ENCODE measurements at places on chromosomes 6 and 20.
A peak's percentile ranks its signal among the peaks of the same experiment; 100 is the strongest.

- DNase-seq, result no peak
Observed at GRCh38 chr6:158536891-158537798, 22.7 kb upstream of the TMEM181 start.

- no peak for DNase-seq
Observed at GRCh38 chr20:38454556-38455473, 17.8 kb upstream of the RALGAPB start.

- no peak for DNase-seq
Observed at GRCh38 chr20:13213335-13213734, 7.7 kb upstream of the ISM1 start.

DNA sequence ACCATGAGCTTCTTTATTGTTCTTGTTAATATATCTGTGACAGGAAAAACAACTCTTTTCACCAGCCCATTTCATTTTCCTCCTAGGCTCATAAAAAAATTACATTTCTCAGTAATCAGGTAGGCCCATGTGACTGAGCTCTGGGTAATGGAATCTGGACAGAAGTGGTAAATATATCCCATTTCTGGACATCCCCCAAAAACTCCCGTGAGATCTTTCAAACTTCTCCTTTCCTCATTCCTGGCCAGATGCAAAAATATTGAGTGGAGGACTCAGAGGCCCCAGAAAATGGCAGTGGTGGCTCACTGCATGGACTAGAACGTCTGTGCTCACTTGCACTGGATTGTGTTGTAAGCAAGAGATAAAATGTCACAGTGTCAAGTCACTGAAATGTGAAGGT, 3.8 kb upstream of the CHD6 start:
- no peak for DNase-seq

- DNase-seq, result no peak
Observed at GRCh38 chr6:169960521-169960885, 209.1 kb downstream of the ERMARD start.

GRCh38 chr20:17635332-17636244, 46.5 kb downstream of the RRBP1 start:
- DNase-seq, result no peak

DNA sequence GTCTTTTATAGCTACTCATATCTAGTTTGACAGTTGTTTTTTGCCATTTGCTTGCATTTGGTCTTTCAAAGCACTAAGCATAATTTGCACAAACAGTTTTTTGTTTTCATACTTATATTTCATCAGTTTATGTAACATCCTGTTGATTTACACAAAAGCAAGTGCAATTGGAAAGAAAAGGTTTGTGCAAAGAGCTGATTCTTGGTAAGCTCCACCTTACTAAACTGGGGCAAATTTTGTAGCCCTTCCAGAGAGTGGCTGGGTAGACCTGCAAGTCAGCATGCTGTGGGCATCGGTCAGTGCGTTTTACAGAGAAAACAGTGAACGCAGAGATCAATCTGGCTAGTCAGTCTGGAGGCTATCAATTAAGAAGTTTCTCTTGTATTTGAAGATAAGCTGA, 34.5 kb downstream of the TXLNB start:
- DNase-seq, result no peak

DNA sequence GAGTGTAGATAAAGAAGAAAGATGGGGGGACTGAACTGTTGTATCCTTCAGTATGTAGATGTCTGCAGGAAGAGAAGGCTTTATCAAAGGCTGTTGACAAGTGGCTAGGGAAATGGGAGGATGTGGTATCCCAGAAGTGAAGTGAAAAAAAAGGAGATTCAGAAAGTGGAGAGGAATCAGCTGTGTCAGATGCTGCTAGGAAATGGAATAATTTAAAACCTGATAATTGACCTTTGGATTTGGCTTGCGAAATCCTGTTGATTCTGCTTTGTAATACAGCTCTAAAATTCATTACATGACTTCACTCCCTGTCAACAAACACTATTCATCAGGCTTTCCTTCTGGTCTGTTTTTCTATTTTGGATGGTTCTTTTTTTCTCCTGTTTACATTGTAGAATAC, 41.7 kb downstream of the PHF3 start:
- no peak for DNase-seq

GRCh38 chr20:25532015-25532751, 53.1 kb downstream of the NINL start:
- DNase-seq, result peak; percentile 73

- peak; percentile 77 for DNase-seq
Observed at GRCh38 chr20:36754656-36755222, 8.8 kb upstream of the NDRG3 start.

GRCh38 chr6:968791-969190, 275.9 kb upstream of the EXOC2 start:
- no peak for DNase-seq

- no peak for DNase-seq
Observed at GRCh38 chr20:54123587-54124180, 50.1 kb downstream of the CYP24A1 start.

DNA sequence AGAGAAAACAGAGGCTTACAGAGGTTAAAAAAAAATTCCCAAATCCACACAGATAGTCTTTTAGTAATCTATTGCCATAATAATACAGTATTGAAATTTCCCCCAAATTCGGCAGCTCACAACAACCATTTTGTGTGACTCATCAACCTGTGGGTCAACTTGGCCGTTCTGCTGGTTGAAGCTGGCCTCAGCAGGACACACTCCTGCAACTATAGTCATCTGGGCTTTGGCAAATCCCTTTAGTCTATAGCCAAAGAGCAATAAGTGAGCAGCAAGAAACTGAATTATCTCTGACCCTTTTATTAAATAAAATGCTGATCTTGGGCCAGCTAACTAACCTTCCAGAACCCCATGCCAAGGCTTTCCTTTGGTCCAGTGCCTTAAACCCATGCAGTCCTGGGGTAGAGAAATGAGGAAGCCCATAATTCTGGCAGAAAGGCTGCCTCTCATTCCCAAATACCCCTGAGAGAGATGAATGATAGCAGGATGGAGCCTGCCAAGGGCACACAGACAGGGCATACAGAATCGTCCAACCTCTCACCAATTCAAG, 17.2 kb upstream of the SNAP25 start:
- no peak for DNase-seq

- peak; percentile 99 for DNase-seq
Observed at GRCh38 chr20:20452254-20452676, 84.4 kb downstream of the INSM1 start.

DNA sequence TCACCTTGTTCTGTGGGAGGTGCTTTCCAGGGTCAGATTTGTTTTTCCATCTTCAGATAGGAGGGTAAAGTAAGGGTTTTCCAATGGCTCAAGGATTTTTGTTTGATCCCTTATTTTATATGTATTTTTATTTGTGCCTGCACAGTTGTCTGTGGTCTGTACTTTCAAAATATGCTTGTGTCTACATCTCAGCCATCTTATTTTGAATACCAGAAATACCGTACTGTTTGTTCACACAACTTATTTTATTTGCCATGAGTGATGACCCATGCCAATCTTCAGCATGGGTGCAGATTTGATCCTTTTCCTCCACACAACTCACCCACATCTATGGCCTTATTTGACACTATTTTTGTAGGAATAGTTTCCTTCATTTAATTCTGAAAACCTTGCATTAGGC, 72.2 kb upstream of the PTCHD4 start:
- DNase-seq, result no peak

- no peak for DNase-seq
Observed at GRCh38 chr6:162899148-162899547, 171.4 kb downstream of the PACRG start.

DNA sequence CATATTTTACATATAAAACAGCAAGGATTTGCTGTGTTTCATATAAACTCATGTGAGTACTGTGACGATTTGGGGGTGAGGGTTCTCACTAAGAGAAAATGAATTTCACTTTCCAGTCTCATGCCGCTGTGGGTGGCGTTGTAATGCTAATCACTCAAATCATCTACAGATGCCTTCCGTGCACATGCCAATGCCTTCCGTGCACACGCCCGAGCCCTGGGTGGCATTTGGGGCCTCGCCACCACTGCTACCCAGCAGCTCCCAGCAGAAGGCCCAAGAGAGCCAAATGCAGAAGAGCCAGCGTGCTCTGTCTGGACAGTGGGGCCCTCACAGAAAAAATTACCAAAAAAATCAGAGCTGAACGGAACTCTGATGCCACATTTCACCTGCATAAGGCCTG, 53.7 kb downstream of the WDR27 start:
- DNase-seq, result no peak

GRCh38 chr6:42292004-42292740, 74.5 kb upstream of the MRPS10 start:
- DNase-seq, result no peak

- no peak for DNase-seq
Observed at GRCh38 chr6:41278699-41279405, 7.6 kb downstream of the TREM1 start.

DNA sequence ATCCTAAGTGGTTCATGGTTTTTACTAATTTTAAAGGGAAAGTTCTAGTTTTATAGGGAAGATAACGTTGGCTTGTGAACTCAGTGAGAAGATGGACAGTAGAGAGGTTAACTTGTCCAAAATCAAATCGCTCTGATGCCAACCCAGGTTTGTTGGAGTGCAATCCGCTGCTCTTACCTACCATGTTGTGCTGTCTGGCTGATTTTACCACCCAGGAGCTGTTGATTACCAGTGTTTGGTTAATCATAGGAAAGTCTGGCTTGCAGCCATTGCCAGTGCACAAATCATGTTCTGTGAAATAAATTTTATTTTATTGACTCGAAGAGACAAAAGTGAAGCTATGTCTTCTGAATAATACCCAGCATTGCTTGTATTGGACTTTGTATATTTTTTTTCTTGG, 92.4 kb downstream of the PLCB4 start:
- no peak for DNase-seq

GRCh38 chr20:51284176-51284575, 258.3 kb downstream of the NFATC2 start:
- DNase-seq, result no peak

DNA sequence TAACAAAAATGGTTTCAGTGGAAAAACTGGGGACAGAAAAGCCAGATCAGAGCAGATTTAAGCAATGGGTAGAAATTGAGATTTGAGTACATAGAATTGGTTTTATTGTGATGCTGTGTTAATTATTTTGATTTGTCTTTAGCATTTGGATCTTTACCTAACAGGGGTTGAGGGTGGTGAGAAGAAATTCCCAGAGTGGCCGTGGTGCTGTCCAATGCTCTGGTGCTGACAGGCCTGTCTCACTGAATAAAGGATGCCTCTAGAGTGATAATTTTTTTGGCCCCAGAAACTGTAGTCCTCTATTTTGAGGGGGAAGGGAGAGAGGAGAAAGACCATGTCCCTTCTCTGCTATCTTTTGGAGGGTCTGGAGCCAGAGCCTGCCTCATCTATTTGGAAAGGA, 79.1 kb downstream of the LYRM2 start:
- no peak for DNase-seq

GRCh38 chr6:16582446-16583143, 178.7 kb downstream of the ATXN1 start:
- DNase-seq, result no peak

DNA sequence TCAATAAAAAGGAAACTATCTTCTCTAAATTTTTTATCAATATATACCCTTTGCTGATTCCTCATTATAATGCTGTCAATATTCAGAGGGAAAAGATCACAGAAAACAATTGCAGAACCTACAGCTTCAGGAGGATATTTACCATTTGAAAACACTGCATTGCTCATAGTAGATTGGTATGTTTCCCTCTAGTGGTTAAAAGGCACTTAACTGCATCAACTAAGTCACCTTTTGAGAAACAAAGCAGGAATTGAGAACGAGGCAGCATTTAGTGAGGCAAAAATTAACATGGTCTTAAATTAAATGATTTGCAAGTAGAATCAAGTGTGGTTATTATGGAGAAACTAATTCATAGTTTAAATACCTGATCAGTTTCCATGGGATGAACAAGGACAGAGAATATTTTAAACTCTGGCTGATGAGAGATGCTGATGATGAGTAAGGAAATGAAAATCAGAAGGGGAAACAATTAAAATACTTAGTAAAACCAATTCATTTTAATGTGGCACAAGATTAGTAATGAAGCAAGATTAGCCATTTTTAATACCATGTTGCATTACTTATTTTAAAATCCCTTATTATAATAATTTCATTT, 642.1 kb downstream of the EPHA7 start:
- peak; percentile 24 for DNase-seq

DNA sequence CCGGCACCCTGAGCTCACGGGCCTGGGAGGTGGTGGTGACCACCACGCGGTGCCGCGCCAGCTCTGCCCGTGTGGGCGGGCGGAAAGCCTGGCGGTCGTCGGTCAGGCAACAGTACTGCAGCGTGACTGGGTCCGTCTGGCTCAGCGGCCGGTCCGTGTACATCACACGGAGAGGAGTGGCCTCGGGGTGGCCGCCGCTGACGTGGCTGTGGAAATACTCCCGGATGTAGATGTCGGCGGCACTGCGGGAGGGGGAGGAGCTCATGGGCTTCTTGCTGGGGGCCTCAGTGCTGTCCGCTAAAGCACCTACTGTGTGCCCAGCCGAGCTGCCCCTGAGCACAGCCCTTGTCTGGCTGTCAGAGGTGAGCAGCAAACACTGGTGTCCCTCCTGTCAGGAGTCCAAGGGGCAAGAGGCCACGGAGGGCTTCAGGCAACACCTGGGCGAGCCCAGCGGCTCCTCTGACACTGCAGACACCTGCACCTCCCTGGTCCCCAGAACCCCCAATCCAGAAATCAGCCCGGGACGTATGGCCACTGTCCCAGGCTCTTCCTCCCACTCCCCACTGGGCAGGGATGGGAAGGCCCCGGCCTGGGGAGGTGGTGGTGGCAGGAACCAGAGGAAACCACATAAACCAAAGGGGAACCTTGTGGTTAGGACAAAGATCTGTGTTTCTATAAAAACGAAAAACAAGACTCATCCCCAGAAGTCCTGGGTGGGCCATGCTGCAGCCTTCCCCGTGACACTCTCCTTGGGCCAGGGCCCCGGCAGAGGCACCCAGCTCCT, 6.5 kb downstream of the HELZ2 start:
- peak; percentile 43 for DNase-seq

DNA sequence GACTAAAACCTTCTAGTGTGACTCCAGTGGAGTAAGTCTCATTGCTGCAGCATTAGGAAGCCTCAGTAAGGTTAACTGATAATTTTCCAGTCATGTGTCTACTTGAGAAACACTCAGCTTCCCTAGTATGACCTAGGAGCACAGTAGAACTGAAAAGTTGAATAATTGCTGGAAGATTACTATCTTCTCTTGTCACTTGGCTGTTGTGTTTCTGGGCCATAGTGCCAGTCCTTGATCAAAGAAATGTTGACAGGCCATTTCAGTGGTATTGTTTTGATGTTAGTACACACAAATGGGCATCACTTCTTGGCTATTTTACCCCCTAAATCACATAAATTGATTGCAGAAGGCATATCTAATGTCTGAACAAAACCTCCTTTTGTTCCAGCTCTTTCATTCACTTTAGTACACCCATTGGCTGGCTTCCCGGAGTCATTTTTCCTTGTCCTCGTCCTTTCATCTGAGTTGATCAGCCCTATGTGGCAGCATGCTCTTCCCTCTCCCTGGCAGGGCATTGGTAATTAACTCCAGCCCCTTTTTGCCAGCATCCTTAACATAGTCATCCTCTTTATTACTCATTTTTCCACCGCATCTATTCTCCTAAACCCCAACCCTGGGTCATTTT, 6.0 kb downstream of the ENPP3 start:
- DNase-seq, result peak; percentile 59

GRCh38 chr6:23875006-23875405, 251.0 kb upstream of the NRSN1 start:
- DNase-seq, result no peak
